Activated CD4-positive, alpha-beta T cell treated with anti-CD3 and anti-CD28 coated beads, Interleukin-2, amount 50 U/mL, for 4 hours (primary cell): ENCODE measurements at places on chromosomes 7 and 10.

DNA sequence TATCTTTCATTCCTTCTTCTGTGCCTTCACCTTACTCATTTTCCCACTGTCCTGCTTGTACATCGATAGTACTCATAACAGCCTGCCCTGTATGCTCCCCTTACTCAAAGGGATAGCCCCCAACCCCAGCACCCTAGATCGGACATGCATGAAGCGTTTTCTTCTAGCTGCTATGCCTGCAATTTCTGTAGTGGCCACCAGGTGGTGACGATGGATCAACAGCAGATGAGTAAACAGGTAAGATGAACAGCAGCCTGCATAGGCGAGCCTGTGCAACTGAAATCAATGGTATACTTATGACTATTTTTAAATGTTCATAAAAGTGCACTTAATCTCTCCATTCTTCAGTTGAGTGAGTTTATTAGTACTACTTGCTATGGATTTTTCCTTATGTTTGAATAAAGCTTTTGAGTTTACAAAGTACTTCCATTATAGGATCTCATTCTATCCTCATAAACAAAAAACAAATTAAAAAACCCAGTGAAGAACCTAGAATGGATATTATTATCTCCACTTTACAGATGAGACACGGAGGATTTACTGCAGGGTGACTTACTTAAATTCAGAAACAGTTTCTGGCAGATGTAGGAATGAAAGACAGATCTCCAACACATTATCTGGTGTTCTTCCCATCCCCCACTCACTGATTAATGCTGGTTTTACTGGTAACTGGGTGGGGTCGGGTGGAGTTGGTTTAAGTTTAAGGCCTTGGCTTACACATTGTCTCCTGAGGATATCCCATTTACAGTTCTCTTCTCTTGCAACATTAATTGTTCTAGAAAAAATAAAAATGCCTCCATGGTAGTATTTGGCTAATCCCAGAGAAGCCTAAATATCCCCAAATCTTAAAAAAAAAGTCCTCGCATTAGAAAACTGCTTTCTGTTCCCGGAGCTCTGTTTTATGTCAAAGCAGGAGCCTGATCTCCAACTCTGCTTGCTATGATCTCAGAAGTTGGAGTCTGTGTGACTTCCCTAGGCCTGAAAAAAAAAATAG lies 222.1 kb downstream of the GLI3 start:
- DNase-seq, result no peak

- no peak for DNase-seq
These were observed 75.4 kb downstream of the MDH2 start for GRCh38 chr7:76123316-76123715.

GRCh38 chr10:76209135-76209534 lies 777.7 kb downstream of the LRMDA start:
- no peak for DNase-seq

DNA sequence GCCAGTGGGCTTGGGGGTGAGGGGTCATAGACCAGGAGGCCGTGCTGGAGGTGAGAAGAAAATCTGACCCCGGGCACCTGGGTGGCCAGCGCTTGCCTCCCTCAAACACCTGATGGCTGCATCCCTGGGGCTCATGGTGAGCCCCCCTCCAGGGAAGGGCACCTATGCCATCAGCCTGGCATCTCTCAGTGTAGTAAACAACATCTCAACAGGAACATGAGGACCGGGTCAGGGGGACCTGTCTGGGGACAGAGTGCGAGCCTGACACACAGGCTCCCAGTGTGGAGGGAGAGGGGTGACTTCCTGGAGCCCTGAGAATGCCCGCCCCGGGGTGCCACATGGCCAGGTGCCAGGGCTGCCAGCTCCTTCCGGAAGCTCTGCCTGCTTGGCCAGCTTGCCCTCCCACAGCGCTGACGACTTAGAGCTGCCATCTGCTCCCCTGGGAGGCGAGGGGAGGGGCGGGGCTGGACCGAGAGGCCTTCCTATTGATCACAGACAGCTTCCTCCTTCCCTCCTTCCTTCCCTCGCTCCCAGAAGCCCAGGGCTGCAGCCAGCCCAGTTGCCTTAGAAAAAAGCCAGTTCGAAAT lies 12.3 kb downstream of the STX1A start:
- no peak for DNase-seq
